ENCODE measurements at places on chromosomes 11 and 22.

DNA sequence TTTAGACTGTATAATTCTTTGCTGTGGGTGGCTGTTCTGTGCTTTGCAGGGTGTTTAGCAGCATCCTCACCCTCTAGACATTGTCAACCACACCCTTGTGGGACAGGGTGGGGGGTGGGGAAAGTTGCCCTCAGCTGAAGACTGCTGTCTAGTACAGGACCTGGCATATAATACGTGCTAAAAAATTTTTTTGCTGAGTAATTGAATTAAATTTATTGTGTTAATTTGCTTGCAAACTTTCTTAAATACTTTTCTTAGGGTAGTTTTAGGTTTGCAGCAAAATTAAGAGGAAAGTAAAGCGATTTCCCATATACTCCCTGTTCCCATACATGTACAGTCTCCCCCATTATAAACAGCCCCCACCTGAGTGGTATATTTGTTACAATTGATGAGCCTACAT is 268.5 kb downstream of the SOX6 start:
- no peak for DNase-seq

GRCh38 chr11:3088806-3089205 is 31.6 kb upstream of the CARS1 start:
- DNase-seq: no peak

- no peak for DNase-seq
Measured at GRCh38 chr11:61194169-61194671, 9.1 kb upstream of the PGA3 start.

- DNase-seq: no peak
Measured at GRCh38 chr11:39236916-39237315, 2222.5 kb downstream of the LRRC4C start.

GRCh38 chr11:123351375-123351774 is 78.7 kb upstream of the GRAMD1B start:
- no peak for DNase-seq

DNA sequence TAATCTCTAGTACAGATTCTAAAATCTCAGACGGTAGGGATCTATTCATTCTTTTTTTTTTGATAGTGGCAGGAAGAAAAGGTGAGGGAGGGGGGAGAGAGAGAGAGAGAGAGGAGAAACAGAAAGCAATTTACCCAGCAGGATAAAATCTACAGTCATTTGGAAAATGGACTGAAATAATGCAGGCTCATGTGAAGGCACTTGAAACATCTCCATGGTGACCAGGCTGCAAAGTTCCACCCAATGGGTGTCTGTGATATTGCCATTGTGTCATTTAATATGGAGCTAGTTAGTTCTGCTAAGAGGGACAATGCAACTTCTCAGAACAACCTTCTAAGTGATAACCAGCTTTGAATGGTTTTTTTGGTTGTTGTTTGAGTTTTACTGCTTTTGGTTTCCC is 165.2 kb upstream of the RAG2 start:
- DNase-seq: no peak

DNA sequence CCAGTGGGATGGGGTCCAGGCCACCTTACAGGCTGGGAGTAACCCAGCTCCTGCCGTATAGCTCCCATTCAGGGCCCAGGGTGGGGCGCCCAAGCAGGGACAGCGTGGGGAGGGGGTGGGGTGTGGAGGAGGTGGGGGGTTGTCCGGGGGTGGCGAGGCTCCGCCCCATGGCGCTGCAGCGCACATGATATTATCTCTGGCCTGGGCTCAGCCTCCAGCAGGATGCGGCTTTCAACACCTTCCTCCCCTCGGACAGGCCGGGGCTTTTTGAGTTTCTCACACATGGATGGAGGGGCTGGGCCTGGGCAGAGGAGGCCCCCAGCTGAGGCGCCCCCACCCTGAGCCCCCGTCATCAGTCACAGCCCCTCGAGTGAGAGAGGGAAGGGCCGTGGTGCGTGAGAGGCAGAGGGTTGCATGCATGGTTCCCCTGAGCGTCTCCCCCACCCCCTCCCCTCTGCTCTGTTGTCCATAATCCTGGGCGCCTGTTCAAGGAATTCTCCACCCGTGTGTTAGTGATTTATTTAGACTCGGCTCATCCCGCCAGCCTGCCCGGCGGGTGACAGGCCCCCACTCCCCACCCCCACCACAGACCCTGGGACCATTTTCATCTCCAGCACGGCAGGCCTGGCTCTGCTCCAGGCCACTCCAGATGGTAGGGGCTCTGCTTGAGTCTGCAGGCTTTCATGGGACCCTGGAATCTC is 44.9 kb downstream of the WNT11 start:
- DNase-seq: no peak

DNA sequence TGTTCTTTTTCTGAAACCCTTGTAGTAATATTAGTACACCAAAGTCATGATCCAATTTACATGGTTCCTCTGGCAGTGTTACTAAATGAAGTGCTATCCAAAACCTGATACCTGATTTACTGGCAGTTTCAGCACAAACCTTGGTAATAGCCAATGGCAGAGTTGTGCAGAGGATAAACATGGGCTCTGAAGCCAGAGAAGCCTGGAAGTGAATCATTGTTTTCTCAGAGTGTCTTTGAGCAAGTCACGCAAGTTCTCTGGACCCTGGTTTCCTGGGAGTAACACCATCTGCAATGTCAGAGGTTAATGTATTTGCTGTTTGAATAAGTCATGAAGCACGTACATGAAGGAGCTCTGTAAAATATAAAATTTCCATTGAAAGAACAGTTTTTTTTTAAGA is 222.3 kb upstream of the NARS2 start:
- DNase-seq: no peak

GRCh38 chr11:132202621-132203020 is 832.2 kb downstream of the NTM start:
- no peak for DNase-seq

- no peak for DNase-seq
Measured at GRCh38 chr22:35972559-35972958, 56.1 kb downstream of the RBFOX2 start.

DNA sequence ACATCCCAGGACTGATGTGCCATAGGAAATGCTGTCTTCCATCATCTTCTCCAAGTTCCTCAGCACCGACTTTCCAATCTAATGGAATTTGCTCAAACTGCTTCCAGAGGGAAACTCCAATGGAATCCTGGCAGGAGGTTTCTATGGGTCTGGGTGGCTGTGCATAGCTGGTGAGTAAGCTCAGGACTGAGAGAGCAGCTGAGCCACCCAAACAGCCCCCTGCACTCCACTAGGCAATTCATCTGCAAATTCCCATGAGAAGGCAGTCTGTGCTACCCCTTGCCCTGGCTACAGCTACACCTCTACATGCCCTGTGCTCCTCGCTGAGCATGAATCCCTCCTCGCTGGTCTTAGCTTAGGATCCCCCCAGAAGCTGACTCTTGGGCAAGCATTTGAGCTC is 127.9 kb upstream of the CSNK2A3 start:
- no peak for DNase-seq

GRCh38 chr11:105183426-105183825 is 43.9 kb upstream of the CARD18 start:
- no peak for DNase-seq

DNA sequence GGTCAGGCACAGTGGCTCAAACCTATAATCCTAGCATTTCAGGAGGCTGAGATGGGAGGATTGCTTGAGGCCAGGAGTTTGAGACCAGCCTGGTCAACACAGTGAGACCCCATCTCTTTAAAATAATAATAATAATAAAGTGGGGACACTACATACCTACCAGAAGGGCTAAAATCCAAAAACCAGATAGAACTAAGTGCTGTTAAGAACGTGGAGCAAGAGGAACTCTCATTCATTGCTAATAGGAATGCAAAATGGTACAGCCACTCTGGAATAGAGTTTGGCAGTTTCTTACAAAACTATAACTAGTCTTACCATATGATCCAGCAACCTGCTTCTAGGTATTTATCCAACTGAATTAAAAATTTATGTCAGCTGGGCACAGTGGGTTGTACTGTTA is 9.6 kb downstream of the CKAP5 start:
- no peak for DNase-seq

DNA sequence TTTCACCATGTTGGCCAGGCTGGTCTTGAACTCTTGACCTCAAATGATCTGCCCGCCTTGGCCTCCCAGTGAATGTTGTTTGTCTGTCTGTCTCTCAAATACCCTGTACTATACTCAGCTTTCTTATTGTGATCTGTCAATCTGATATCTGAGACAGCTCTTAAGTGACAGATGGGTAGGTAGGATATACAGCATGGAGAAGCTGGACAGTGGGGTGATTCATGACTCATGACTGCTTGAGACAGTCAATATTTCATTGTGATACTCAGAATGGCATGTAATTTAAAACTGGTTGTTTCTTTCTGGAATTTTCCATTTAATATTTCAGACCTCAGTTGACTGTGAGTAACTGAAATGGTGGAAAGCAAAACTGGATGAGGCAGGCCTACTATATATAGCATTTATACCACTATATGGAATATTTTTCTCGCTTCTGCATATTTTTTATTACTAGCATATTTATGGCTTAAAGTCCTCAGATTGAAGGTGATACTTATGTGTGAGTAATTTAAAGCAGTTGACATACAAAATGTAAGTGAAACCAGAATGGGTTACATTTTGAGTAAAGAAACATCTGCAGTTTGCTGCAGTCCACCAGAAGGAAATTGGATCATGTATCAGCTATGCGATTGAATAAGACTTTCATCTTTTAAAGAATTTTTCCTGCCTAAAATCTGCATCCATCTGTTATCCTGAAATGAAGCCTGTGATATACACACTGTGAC is 22.3 kb downstream of the ARHGAP42 start:
- no peak for DNase-seq

DNA sequence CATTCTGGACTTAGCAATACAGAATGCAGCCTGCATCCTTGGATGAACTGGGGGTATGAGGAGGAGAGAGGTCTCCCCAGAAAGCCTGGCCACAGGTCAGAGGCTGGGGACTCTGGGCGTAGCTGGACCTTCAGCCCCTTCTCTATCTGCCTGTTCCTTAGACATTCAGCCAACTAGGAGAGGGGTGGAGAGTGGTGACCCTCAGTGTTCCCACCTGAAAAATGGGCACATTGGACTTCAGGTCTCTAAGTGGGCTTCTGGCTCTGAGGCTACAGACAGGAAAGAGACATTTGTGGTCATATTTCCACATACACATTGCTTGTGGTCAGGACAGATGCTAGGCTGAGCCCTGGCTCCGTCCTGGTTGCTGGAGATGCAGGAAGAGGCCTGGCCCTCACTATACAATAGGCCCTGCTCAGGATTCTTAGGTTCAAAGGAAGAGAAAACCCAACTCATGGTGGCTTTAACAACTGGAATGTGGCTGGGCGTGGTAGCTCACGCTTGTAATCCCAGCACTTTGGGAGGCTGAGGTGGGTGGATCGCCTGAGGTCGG is 30.1 kb upstream of the CBX7 start:
- DNase-seq: no peak

DNA sequence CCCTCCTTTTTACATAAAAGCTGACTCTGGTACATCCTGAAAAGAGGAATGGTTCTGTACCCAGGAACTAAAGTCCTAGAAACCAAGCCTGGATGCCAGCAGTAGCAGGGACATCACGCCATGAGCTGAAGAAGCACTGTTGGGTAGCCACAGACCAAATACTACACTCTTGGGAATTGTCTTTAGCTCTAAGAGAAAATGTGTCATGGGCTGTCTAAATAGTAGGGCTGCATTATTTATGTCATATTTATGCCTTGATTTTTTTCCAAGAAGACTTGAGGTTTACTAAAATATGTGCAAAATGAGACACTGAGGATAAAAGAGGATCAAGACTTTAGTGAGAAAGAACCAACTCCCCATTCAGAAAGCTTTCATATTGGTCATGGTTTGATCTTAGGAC is 213.6 kb downstream of the RAB38 start:
- DNase-seq: no peak

- DNase-seq: no peak
Measured at GRCh38 chr22:50686794-50687193, 14.2 kb downstream of the SHANK3 start.

DNA sequence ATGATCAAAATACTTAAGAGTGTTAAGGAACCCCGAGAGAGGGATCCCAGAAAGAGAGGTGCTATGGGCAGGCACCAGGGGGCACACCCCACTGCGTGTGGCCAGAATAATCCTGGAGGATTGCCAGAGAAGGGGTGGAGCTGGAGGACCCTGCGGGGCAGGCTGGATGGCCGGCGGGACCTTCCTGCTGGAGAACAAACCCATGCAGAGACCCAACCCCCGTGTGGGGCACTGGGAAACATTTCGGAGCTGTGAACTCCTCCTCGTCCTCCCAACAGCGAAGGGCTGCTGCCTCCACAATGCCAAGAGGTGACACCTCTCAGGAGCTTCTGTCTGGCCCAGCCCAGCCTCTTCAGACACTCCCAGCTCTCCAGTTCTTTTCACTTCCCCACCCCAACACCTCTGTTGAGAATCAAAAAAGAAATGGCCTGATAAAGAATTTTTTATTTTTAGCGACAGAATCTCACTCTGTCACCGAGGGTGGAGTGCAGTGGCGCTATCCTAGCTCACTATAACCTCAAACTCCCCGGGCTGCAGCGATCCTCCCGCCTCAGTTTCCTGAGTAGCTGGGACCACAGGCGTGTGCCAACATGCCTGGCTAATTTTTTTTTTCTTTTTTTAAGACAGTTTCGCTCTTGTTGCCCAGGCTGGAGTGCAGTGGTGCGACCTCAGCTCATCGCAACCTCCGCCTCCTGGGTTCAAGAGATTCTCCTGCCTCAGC is 25.6 kb downstream of the RHOD start:
- no peak for DNase-seq

GRCh38 chr11:33055375-33055774 is 16.0 kb downstream of the TCP11L1 start:
- DNase-seq: no peak

GRCh38 chr11:86592659-86593451 is 79.6 kb downstream of the ME3 start:
- peak; percentile 1 for DNase-seq

- DNase-seq: no peak
Measured at GRCh38 chr11:34976496-34977088, 60.2 kb downstream of the PDHX start.
